ENCODE measurements at places on chromosomes 1 and 21.
A peak's percentile ranks its signal among the peaks of the same experiment; 100 is the strongest.

DNA sequence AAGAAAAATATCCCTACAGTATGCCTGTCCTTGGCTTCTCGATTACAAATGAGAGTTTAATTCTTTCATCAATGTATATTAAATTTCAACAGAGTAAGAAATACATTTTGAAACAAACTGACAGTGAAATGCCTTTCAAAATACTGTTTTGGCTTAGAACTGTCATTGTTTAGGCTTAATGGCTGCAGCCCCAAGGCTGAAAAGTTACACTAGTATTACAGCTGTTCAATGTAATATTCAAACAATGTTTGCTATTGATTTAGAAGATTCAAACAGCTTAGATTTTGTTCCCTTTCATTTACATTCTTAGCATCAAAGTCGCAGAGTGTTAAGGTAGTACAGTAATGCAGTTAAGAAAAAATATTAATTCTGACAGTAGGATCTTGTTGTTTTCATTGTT, 882.9 kb upstream of the ADGRL2 start:
- DNase-seq, result no peak

DNA sequence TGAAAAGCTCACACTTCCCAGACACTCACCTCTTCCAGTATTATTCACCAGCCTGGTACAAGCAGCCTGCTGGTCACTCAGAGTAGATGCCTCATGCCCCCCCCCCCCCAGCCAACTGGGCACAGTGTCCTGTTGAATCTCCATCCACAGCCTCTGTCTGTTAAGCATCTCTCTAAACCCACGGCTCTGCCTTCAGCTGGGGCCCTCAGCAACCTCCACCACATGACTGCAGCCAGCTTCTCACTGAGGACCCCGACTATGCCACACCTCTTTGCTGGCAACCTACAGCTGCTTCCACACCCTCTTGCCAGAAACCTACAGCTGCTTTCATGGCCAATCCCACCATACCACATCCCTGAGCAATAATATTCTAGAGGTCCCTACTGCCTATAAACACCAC, 113.1 kb downstream of the RHOU start:
- DNase-seq, result no peak

DNA sequence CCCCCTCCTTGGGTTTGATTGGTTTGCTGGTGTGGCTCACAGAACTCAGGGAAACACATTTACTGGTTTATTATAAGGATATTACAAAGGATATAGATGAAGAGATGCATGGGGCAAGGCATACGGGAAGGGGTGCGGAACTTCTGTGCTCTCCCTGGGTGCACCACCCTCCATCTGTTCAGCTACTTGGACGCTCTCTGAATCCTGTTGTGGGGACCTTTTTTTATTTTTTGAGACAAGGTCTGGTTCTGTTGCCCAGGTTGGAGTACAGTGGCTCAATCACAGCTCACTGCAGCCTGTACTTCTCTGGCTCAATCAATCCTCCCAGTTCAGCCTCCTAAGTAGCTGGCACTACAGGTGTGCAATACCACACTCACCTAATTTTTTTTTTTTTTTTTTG, 7.4 kb downstream of the LURAP1 start:
- DNase-seq, result no peak

DNA sequence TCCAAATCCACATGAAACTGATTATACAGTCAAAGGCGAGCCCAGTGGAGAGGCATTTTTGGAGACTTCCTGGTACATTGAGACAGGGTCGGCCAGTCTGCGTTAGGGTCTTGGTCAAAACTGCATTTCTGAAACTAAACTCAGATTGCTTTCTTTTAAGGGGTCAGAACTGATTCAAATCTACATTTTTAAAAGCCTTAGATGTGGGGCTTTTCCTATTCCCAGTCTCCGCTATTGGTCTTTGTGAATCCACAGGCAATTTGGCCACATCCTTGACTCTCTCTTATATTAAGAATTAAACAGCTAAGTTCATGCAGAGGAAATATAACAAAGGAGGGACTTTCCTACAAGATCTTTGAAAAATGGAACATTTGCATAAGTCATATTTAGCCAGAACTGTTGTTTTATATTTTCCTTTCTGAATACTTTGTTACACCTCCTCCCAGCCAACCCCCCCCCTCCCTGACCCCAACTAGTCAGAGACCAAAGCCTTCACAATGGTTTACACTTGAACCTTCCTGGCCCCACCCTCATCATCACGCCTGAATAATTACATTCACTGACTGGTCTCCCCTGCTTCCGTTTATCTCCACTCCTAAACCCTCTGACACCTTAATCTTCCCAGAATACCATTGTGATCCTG, 30.9 kb downstream of the SELL start:
- no peak for DNase-seq

- no peak for DNase-seq
Measured at GRCh38 chr1:42831273-42831672, 14.1 kb upstream of the SVBP start.

DNA sequence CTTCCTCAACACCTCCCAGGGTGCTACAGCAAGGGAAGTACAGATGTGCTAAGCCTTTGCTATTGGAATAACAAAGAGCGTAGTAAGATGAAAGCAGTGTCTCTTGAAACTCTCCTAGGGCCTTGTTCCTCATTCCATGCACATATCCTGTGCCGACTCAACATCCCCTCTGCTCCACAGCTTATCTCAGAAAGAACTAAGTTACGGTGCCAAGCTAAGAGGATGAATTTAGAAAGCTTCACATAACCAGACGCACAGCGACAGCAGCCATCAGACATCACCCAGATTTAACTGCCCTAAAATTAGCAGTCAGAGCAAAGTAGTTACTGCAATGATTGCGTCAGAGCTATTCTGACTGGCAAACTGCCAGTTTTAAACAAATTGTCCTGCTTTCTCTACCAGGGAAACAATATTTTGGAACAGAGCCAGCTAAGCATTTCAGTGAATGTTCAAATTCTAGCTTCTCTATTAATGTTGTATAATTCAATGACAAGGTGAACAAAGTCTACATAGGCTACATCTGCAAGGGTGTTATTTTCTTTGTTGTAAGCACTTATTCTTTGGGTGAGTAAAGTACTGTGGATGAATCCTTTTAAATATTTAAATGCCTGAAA, 9.5 kb downstream of the SIPA1L2 start:
- no peak for DNase-seq

- no peak for DNase-seq
Measured at GRCh38 chr21:15276243-15276642, 211.4 kb upstream of the NRIP1 start.

DNA sequence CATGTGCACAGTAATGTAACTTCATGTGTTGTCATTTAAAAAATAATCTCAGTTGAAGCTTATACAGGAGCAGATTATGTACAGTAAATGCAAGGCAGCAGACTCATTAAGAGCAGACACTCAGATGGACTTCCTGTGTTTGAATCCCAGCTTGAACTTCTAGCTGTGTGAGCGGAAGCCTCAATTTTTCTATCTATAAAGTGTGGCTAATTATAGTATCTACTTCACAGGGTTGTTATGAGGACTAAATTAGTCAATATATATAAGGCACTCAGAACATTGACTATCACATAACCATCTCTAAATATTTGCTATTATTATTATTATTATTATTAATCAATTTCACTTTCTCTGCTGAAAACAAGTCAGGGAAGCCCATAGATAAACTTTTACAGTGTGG, 141.6 kb downstream of the ZP4 start:
- no peak for DNase-seq

- DNase-seq, result no peak
Measured at GRCh38 chr1:38791164-38791515, 68.4 kb downstream of the RRAGC start.

GRCh38 chr21:18253221-18253620, 8.6 kb downstream of the CHODL start:
- DNase-seq, result no peak

GRCh38 chr1:99727575-99728185, 38.8 kb downstream of the FRRS1 start:
- DNase-seq, result no peak

DNA sequence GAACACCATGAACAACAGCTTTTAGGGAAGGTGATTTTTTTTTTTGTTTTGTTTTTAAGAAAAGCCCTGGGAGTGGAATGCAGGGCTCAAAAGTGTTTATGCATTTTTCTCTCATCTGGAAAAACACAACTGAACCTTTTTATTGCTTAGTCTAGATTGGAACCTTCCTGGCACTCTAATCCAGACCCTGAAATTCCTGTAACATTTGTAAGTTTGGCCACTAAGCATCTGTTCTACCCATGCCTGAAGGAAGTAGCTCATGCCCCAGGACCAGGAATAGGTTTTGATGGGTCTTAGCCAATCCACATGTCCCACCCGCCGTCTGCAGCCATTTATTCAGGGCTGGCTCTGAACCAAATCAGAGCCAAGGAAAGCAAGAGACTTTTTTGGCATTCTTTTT, 39.7 kb upstream of the SLC2A1 start:
- no peak for DNase-seq

- DNase-seq, result no peak
Measured at GRCh38 chr1:6301526-6301925, 40.6 kb upstream of the GPR153 start.

DNA sequence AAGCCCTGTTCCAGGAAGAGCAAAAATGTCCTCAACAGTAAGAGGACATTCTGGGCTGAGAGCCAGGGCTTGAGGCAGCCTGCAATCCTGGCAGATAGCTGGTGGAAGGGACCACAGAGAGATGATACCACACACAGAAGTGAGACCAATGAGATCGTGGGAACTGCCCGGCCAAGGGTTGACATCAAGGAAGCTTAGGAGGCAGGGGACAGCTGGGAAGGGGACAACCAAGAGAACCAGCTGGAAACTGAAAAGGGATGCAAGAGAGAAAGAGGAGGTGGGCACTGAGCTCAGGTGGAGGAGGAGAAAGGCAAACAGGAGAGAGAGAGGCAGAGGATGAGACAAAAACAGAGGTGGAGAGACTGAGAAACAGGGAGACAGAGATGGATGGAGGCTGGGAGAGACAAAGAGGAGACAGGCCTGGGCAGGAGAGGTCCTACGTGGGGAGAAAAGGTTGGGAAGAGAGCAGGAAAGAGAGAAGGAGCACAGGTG, 9.2 kb downstream of the PDZK1IP1 start:
- DNase-seq, result no peak

- DNase-seq, result no peak
Measured at GRCh38 chr1:234134878-234135277, 230.4 kb downstream of the SLC35F3 start.

DNA sequence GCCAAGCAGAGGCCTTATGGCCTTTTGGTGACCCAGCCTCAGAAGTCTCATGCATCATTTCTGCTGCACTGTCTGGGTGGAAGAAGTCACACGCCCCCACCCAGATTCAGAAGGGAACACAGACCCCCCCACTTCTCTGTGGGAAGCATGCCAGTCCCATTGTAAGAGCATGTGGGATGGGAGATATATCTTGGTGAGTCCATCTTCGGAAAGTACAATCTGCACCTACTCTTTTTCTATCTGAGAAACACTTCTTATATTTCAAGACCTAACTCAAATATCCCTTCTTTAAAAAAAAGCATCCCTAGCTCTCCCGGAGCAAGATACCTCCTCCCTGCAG, 159.6 kb upstream of the FGGY start:
- no peak for DNase-seq

DNA sequence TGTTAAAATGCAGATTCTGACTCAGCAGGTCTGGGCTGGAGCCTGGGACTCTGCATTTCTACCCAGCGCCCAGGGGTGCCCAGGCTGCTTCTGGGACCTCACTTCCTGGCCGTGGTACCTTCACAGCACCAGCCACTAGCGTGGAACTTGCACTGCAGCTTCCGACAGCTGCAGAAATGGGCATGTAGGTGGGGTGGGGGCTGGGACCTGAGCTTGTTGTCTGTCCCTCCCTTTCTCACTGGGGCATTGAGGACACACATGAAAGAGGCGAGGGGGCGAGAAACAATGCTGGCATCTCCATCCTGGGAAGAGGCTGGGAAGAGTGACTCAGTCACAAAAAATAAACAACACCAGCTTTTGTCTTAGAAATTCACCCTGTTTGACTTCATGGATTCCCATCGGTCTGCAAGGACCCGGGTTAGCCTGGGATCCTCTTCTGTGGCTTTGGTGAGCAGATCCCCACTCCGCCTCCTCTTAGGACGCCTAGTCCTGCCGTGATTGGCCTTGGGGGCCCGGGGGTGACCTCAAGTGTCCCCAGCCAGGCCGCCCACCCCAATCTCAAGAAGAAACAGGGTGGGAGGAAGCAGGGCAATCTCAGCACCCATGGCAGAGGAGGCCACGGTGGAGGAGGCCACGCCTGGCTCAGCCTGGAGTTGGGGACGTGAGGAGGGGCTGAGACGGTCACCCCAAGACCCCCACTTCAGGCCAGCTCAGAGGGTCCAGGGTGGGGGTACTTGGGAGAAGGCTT, 29.9 kb upstream of the POFUT2 start:
- peak; percentile 59 for DNase-seq

DNA sequence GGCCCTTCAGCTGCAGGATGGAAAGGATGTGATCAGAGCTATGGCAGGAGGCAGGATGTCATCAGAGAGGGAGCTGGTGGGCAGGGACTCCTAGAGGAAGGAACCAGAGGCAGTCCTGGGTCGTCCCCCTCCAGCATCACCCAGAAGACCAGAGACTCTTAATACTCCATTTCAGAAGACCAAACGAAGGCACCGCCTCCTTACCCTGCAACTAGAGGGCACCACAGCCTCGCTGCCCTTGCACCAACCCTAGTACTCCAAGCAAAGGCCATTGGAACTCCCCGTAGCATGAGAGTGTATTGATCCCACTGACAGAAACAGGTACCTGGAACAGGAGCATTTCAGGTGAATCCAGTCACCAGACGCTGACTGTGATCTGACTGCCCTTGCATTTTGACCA, 598.1 kb downstream of the NPHP4 start:
- peak; percentile 1 for DNase-seq

DNA sequence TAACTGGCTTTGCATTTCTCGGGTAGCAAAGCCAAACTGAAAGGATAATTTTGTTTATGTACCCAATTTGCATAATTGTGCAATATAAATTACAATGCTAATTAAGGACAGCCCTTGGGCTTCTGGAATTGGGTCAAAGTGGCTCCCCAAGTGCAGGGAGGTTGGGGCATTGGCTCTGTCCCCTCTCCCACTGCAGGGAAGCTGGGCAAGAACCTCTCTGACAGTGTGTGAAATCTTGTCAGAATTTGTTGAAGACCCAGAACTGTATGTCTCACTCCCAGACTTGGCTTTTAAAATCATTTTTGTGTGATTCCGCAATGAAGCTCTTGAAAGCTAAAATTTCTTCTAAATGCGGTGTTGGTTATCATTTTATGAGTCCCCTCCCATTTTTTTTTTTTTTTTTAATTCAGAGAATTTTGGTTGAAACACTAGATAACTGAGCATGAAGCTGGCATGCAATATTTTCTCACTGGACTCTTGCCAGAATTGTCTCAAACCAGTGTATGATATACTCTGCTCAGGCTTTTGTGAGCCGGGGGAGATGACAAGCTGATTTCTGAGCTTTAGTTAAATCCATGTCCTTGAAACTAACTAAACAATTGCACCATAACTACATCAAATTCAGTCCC, 878.9 kb upstream of the CXADR start:
- no peak for DNase-seq

DNA sequence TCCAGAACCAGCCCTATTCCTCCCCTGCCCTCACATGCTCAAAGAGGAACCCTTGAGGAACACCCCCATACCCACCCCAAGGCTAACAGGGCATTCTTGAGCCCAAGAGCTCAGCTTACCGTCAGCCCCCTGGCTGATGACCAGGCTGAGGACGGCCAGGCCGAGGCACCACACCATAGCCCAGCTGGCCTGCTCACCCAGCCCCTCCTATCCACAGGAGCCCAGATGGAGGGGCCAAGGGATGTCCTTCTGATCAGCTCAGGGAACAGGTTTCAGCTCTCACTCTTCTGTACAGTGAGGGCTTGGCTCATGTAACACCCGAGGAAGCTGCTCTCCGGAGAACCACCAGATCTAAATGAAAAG, 2.2 kb downstream of the IGSF9 start:
- DNase-seq, result peak; percentile 9

- no peak for DNase-seq
Measured at GRCh38 chr1:229298887-229299503, 28.1 kb downstream of the RAB4A start.

Data from suprapubic skin (tissue), 4 donors.